Amniotic epithelial cell (primary cell): ENCODE measurements at places on chromosomes 5 and 9.
A peak's percentile ranks its signal among the peaks of the same experiment; 100 is the strongest.

GRCh38 chr5:140174014-140174413, 974 bp upstream of the CYSTM1 start:
- DNase-seq: no peak

DNA sequence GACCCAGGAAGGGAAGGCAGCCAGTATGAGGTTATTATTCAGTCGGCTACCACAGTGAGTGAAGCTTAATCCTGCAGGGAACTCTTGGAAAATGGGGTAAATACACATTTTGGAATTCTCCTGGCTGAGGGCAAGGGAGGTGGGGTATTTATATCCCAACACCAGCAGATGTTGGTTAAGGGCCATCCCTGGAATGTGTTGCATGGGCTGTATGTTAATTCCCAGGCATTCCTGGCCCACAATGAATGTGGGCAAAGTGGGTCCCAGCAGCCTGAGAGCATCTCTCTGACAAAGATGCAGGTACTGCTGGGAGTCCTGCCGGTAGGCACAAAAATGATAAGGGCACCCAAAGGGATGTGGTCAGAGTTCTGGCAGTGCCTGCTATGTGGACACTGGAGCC, 2.9 kb upstream of the GPRIN1 start:
- DNase-seq: no peak

- no peak for DNase-seq
These were observed 146.6 kb downstream of the MAN2A1 start for GRCh38 chr5:109836280-109836679.

GRCh38 chr9:88179062-88179521, 40.8 kb upstream of the SPATA31C2 start:
- peak; percentile 52 for DNase-seq

DNA sequence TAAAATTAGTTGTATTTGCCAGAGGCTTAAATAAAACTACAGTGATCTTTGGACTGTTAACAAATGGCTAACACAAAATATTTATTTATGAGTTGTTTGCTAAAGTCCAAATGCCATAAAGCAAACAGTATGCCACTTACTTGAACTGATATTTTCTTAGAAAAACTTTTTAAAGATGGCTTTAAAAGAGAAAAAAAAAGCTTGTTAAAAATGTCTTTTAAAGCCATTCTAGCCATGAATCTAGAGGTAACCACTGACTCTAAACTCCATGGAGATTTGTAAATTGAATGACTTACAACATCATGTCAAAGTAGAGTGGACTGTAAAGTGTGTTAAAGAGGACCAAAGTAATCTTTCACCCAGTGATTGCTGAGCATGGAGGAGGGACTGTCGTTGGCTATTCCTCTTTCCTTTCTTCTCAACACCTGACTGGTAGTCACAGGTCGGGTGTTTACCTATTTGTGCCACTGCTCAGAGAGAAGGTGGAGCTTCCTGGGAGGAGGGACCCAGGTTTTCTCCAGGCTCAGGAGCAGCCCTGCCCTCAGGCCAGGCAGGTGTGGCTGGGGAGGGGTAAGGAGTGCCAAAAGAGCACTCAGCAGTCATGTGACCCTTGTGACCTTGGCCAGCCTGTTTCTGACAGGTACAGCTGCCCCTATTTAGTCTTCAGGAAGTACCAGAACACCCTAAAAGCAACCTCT, 69.1 kb upstream of the TJP2 start:
- no peak for DNase-seq

DNA sequence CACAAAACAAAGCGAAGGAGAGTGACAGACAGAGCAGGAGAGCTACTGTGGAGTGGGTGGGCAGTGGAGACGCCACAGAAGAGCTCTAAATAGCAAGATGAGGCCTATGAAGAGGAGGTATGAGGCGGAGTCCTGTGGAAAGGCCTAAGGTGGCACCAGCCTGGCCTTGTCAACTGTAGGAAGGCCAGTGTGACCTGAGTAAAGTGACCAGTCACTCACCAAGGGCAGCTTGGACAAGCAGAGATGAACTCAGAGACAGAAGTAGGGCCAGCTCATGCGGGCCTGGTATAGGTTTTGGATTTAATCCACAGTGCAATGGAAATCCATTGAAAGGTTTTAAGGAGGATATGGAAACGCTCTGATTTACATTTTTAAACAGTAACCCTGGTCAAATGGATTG, 23.8 kb upstream of the SH3RF2 start:
- DNase-seq: no peak

GRCh38 chr9:100064872-100065581, 33.8 kb downstream of the ERP44 start:
- DNase-seq: peak; percentile 80

- DNase-seq: peak; percentile 74
These were observed 1.7 kb downstream of the PPARGC1B start for GRCh38 chr5:149731617-149732323.

DNA sequence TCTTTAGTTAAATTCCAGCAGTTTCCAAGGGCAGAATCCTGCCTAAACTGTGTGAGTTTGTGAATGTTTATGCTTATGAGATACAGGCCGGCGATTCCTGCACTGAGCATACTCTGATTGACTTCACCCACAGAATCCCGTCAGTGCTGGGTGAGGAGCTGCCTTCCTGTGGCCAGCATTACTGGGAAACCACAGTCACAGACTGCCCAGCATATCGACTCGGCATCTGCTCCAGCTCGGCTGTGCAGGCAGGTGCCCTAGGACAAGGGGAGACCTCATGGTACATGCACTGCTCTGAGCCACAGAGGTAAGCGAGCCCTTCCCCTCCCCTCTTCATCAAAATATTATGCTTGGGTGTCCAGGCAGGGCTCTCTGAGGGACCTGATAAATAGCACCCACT, 103.7 kb downstream of the CMYA5 start:
- DNase-seq: no peak

DNA sequence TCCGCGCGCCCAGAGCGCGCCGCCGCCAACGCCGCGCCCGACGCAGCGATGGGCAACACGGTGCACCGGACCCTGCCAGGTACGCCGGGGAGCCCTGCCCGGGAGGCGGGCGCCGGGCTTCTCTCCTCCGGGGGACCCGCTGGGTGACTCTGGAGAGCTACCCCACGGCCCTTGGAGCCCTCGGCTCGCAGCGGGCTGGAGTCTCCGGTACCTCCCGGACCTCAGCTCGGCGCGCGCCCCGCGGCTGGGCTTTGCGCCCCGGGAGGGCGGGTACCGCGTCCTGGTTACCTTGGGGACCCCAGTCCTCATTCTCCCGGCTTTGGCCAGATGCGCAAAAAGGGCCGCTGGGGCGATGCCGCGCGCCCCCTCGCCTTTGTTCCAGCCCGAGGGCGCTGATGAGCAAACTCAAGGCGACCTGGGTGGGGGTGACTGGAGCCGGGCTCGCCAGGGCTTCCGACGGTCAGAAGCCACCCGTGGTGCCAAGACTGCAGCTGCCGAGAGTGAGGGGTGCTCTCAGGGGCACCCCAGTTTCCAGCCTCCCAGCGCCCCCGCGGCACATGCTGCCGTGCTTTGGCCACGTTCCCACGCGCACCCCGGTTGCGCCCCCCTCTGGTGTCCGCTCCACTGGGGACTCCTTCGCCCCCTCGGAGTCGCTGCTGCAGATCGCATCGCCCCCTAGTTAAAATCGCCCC, 442 bp downstream of the NEURL1B start:
- no peak for DNase-seq

- no peak for DNase-seq
These were observed 38.9 kb upstream of the IFNK start for GRCh38 chr9:27485158-27485557.

DNA sequence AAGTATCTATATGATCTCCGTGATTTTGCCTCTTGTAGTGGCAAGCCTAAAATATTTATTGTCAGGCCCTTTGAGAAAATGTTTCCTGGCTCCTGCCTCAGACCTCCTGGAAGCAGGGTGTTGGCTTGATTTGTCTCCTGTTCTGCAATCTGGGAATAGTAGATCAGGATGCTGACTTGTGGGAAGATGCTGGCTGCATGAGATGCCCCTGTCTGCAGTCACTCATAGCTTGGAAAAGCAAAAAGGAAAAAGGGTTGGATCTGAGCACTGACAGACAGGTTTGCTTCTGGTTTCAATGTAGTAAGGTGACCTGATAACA, 16.7 kb downstream of the TJP2 start:
- DNase-seq: no peak

DNA sequence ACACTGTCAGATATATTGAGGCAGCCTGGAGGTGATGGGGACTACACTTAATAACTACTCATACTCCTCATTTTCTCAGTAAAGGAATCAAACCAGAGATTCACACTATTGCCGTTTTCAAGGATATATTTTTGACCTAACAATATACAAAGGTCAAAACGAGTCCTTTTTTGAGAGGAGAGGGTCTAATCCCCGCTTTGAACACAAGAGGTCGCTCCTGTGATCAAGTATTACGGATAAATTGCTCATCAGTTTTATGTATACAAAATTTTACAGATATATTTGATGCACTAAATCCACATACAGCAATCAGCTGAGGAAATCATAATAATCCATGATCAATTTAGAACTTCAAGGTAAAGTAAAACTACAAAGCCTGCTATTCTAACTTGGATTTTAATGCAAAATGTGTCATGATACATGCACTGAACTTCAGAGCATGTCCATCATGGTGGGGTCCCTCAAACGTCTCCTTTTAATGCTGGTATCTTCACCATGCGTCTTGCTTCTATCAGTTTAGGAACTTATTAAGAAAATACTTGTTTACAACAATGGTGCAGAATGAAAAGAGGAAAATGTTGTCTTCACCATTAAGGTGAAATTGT, 2.5 kb upstream of the ISL1 start:
- DNase-seq: peak; percentile 31

DNA sequence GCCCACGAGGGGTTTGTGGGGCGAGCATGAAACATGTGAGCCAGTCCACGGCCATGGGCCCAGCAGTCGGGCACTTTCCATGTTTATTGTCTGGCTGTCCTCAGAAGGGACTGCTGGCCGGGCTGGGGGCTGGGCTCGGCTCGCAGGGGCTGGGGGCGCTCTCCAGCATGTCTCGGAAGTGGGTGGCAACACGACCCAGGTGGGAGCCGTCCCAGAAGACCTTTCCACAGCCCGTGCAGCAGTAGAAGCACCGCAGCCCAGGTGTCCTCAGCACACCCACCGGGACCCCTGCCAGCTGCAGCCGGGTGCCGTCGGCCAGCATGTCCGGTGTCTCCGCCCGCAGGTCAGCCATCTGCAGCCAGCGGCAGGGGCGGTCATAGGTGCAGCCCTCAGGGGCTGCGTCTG, 4.8 kb upstream of the NRARP start:
- no peak for DNase-seq

DNA sequence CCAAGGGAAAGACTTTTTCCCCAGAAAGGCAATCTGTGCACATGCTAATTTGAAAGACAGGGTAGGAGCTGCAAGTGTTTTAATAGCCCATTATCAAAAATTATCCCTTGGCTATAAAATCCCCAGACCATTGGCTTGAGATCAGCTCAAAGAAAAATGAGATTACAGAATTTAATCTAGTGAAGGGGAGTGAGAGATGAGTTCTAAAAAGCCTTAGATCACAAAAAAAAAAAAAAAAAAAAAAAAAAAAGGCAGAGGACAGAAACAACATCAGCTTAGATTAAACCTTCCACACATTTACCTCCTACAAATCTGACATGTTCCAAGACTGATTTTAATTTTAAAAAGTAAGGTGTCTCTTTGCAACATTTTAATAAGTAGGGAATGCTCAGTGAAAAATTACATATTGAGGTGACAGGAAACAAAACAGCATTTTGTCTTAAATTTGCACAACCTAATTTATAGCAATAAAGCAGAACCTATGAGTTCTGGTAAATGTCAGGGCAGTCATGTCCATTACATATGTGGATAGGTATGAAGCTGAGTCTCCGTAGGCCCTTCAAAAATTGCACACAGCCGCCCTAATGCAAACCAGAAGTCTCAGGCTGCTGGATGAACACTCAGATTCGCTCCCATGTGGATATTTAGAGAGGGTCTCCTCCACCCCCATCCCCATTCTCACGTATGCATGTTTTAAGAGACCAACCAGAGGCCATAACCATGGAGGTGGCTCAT, 43.4 kb downstream of the NFIB start:
- peak; percentile 74 for DNase-seq

DNA sequence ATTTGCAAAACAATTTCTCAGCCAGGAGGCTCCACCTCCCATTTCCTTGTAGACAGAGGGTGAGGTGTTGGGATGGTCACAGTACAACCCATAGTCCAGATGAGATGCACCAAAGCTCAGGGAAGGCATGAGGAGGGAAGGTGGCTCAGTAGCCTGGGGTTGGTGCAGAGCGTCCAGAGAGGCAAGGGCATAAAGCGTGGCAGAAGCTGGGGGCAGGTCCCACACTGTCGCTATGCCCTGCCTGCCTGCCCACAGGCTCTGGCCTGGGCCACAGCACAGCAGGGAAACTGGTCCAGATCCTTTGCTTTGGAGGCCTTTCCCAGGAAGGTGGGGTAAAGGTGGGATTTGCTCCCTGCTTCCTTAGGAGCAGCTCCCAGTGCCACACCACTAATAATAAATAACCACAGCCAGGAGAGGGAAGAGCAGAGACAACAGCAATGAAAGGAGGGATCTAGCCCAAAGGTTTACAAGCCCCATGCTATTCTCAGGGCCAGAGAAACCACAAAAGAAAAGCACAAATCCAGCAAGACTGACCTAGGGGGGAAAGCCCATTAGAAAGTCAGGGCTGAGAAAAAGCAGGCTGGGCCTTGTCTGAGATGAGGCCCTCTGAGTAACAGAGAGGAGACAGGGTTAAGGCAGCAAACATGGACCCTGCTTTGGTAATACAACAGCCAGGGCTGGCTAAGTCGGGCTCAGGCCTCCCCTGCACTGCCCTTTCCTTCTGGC, 27.2 kb downstream of the PCDHGC5 start:
- peak; percentile 21 for DNase-seq

GRCh38 chr9:69542058-69542457, 130.1 kb downstream of the APBA1 start:
- DNase-seq: no peak

DNA sequence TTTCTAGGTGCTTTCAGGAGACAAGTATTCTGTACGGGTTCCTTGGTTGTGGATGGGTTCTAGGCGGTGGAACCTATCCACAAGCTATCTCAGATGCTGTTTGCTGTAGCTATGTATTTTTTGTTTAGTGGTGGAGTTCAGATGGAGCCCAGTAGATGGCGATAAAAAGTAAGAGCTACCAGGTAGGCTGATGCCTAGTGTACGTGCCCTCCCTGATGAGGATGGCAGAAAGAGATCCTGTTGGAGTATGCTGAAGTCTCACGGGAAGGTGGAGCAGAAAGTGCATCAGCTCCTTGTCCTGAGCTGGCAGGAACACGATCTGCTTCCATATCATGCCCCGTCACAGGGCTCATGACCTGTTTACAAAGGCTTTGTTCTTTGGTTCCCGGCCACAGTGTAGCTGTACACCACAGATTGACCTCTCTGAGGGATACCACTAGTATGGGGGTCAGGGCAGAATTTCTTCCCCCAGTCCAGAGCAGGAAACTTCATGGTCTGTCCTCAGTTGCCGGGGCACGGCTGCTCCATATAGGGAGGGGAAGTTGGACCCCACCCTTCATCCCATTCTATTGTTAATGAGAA, 12.6 kb upstream of the UGT3A2 start:
- DNase-seq: peak; percentile 50
